ENCODE measurements at places on chromosomes 16 and 17.

DNA sequence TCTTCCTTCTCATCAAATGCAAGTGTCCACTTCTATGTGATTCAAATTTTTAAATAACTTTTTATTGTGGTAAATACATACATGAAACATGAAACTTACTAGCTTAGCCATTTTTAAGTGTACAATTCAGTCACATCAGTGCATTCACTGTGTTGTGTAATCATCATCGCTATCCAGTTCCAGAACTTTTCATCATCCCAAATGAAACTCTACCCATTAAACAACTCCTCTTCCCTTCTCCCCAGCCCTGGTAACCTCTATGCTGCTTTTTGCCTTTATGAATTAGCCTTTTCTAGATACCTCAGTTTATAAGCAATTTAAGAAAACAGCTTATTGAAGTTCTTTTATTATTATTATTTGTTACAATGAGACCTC lies 41.1 kb upstream of the IL34 start:
- DNase-seq, result no peak

- no peak for DNase-seq
Observed at GRCh38 chr17:72297326-72298115, 176.7 kb downstream of the SOX9 start.

GRCh38 chr17:10171581-10171981 lies 26.8 kb downstream of the GAS7 start:
- DNase-seq, result no peak

DNA sequence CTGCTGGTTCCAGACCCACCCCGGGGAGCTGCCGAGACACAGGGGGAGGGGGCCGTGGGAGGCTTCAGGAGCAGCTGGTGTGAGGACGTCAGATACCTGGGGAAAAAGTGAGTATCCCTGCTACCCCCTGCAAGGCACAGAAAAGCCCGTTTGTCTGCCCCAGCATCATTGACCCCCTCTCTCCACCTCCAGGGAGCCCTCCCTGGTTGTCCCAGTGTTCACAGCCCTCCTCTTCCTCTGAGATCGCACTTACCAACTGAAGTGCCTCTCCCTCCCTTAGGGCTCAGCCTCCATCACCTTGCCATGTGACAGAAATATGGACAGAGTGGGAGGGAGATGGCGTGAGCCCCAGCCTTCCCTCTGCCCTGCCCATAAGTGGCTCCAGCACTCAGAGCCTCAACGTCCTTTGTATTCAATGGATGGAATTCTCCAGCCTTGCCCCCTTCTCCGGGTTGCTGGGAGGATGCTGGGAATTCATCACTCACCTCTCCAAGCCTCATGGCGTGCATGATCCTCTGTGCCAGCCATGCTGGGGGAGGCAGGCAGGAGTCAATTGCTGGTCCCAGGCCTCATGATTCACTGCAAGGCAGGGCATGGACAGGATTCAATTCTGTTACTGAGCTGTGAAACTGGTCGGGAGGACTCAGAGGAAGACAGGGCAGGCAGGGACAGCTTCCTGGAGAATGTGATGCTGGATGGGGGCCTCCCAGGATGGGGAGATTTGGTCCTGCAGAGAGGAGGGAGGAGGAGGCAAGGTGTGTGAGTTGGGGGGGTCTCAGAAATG lies 14.6 kb downstream of the SPNS3 start:
- DNase-seq, result no peak

GRCh38 chr17:66996926-66997325 lies 32.4 kb downstream of the CACNG4 start:
- no peak for DNase-seq

- no peak for DNase-seq
Observed at GRCh38 chr17:31752584-31752983, 106.5 kb downstream of the COPRS start.

- DNase-seq, result peak; percentile 9
Observed at GRCh38 chr16:30122604-30123160, 338 bp downstream of the MAPK3 start.

DNA sequence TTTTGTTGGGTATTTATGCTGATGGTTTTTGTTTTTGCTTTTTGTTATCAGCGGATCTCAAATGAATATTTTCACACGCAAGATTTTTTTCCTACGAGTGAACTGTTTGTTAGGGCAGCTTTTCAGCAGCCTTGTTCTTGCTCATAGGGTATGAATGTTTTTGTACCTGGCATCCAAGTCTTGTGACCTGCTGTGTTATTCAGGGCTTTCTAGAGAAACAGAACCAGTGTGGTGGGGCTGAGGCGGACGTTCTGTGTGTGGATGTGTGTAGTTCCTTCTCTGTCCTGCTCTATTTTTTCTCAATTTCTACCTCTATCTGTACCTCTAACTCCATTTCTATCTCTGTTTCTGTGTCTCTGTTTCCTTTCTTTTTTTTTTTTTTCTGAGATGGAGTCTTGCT lies 78.3 kb downstream of the SNX29 start:
- no peak for DNase-seq

GRCh38 chr17:2691965-2692780 lies 19.4 kb downstream of the CLUH start:
- DNase-seq, result no peak

DNA sequence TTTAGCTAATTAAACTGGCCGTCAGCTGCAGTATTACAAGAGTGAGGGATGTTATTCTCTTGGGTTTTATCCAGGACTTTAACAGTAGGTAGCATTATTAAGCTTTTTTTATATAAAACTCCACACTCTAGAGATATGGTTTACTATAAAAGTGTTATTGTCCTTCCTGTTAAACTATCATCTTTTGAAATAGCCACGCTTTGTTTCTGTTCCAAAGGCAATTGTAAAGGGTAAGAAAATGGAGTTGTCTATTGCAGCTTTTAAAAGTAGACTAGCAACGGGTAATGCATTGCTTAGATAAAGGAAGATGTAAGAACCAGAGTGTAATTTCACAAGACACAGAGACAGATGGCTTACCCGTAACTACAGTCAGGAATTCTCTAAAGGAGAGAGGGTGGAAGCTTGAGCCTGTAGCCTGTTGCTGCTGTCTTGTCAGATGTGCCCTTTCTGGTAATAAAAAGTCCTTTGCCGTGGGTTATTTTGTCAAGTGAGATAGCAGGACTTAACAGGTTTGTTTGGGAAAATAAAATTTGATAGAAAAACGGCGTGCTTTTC lies 56.4 kb downstream of the WWOX start:
- DNase-seq, result no peak

GRCh38 chr16:81458149-81458669 lies 13.6 kb downstream of the CMIP start:
- DNase-seq, result no peak

GRCh38 chr17:13736916-13737315 lies 135.2 kb upstream of the HS3ST3A1 start:
- no peak for DNase-seq

DNA sequence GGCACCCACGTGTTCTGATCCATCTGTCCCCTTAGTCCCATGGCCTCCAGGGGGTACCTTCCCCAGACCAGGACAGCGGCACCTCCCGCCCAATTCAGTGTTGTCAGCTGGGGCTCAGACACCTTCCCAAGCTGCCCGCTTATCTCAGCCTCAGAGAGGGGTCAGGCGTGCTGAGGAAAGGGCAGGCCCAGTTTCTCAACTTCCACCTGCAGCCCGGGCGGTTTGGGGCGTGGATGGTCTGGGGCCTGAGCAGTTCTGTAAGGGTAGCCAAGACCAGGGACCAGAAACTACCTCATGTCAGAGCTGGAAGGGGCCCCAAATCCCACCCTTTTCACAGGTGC lies 5.1 kb downstream of the PLCD3 start:
- no peak for DNase-seq

- no peak for DNase-seq
Observed at GRCh38 chr17:81336930-81337325, 41.8 kb upstream of the SLC38A10 start.

- DNase-seq, result no peak
Observed at GRCh38 chr17:66580956-66581391, 253.9 kb upstream of the CACNG5 start.

- DNase-seq, result no peak
Observed at GRCh38 chr16:65634291-65634690, 512.4 kb upstream of the CDH11 start.

- no peak for DNase-seq
Observed at GRCh38 chr16:79247386-79247785, 353.2 kb downstream of the MAF start.

DNA sequence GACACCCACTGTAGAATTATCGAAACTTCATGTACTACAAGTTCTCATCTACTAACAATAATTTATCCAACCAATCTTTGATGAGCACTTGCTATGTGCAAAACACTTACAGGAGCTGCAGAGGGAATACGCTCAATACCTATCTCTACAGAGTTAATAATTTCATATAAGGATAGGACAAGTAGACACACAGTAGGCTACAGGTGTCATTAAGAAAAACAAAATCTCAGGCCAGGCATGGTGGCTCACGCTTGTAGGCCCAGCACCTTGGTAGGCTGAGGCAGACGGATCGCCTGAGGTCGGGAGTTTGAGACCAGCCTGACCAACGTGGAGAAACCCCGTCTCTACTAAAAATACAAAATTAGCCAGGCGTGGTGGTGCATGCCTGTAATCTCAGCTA lies 91.3 kb upstream of the PLEKHM1 start:
- no peak for DNase-seq

- DNase-seq, result no peak
Observed at GRCh38 chr17:56812901-56813388, 20.8 kb downstream of the C17orf67 start.

GRCh38 chr16:57020651-57021050 lies 31.3 kb downstream of the NLRC5 start:
- DNase-seq, result no peak

- no peak for DNase-seq
Observed at GRCh38 chr17:27209316-27209715, 84.6 kb upstream of the WSB1 start.

DNA sequence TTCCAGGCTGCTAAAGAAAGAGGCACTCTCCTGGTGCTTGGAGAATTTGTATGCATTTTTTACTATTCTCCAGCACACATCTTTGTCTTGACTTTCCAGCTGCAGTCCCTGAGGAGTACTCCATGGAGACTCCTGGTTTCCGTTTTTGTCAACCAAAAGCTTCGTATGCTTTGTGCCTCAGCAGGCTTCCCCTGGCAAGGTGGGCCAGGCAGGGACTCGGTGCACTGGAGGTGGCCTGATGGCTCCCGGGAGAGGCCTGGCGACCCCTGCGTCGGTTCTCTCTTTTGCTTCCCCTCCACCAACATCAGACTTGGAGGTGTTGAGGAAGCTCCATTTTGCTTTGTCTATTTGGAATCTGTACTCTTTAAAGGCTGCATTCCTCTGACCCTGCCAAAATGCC lies 23.7 kb downstream of the CDK5R1 start:
- no peak for DNase-seq

DNA sequence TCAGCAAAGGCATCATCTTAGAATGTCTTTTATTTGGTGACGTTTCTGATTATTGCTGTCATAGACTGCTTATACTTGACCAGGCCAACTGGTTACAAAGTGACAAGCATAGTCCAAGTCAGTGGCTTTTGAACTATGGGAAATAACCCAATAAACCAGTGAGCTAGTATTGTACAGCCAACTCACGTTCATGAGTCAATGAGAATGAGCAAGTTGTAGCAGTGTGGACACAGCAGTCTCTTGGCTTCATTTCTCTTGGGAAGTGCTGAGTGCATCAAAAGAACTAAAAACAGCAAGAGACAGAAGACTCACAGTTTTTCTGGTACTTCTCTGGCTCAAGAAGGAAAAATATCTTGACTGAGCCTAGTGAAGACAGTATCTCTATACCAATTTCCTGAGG lies 36.9 kb upstream of the CRISPLD2 start:
- no peak for DNase-seq

GRCh38 chr16:8370374-8371270 lies 219.7 kb downstream of the TMEM114 start:
- DNase-seq, result no peak

GRCh38 chr17:39169101-39169500 lies 3.1 kb upstream of the ARL5C start:
- DNase-seq, result no peak

DNA sequence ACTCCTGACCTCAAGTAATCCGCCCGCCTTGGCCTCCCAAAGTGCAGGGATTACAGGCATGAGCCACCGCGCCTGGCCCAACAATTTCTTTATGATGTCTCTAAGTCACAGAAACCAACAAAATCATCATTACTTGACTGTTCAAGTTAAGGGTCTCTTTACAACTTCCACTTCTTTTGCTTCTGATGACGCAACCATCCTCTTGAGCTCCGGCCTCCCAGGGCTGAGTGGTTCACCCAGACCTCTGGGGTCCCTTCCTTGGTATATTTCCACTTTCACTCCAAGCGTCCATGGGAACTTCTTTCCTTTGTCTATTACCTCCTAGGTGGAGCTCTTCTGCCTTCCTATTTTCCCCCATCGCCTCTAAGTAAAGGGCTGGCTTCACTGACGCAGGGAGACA lies 253.7 kb downstream of the NTN1 start:
- no peak for DNase-seq

Data from CD4-positive, alpha-beta T cell treated with Interleukin-6 at 100 ng/mL for 8 hours (primary cell).